ENCODE measurements at places on chromosomes 5 and 9.

DNA sequence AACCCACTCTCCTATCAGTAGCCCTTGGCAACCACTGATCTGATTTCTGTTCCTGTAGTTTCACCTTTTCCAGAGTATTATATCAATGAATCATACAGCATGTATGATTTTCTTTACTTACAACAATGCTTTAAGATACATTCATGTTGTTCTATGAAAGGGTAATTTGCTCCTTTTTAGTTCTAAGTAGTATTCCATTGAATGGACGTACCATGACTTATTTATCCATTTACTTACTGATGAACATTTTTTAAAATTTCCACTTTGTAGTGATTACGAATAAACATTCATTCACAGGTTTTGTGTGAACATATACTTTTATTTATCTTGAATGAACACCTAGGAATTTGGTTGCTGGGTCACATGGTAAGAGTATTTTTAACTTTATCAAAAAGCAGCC, 620.8 kb downstream of the HTR1A start:
- DNase-seq, result no peak

DNA sequence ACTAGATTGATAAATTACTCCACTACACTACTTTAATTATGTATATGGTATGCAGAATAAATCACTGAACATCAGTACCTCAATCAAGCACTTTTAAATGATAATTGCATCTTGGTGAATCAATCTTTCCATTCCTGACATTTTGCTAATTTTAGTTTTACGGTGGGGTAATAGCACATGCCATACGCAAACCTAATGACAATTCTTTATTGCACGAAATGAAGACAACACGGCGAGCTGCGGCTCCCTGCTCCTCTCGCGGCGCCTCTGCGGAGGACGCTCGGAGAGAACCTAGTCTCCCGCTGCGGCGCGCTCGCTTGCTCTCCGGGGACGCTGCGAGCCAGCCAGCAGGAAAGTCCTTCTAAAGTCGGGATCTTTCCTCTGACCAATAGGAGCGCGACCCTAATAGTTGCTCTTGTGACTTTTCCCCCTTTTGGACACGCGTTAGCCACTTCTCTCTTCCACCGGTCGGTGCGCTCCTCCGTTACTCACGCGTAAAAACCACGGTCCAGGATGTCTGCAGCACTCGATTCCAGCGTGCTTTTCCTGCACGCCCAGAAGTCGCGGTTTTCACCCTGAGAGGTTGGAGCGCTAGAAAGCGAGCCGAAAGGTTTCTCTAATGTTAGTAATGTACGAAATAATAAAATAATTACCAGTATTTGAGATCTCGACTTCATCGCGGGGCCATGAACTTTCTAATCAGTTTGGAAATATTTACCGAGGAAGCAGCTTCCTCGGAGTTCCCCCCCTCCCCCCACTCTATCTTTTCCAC, 1.0 kb upstream of the MEF2C start:
- no peak for DNase-seq

DNA sequence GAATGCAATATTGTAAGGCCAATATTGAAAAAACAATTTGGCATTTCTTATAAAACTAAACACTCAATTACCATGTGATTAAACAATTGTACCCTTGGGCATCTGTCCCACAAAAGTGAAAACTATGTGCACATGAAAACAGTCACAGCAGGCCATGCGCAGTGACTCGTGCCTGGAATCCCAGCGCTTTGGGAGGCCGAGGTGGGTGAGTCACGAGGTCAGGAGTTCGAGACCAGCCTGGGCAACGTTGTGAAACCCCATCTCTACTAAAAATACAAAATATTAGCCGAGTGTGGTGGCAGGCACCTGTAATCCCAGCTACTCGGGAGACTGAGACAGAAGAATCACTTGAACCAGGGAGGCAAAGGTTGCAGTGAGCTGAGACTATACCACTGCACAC, 343.7 kb downstream of the DMRTA1 start:
- DNase-seq, result no peak

GRCh38 chr5:82374637-82375036, 96.5 kb upstream of the RPS23 start:
- no peak for DNase-seq

DNA sequence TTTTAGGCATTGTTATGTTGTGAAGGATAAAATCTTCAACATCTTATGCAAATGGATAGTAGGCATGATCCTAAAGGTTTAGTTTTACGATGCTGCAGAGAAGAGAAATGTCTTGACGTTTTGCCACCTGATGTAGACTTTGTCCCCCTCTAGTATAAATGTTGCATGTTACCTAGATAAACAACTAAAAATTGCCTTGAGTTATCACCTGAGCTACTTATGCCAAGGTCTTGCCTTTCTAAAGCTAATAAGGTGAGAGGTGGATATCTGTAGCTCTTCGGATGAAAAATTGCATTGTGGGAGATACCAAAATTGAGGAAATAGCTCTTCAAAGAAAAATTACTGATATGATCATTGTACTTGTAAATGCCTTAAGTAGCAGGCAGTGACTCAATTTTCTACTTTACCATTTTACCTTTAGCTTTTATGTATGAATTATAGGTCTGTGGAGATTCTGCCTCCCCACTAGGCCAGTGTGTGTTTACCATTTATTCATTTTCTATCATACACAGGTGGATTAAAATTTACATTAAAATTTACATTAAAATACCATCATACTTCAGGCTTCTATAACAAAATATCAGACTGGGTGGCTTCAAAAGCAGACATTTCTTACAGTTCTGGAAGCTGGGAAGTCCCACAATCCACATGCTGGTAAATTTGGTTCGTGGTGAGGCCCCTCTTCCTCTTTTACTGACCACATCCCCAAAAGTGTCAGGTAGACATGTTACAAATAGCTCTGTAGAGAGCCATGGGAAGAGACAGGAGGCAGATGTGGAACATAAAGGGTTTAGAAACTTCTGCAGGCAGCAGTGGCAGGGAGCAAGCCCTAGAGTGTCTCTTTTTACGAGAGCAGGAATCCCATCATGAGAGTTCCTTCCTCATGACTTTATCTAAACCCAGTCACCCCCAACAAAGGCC, 100.7 kb upstream of the ERBIN start:
- no peak for DNase-seq

GRCh38 chr9:17847908-17848307, 269.0 kb downstream of the SH3GL2 start:
- DNase-seq, result no peak

DNA sequence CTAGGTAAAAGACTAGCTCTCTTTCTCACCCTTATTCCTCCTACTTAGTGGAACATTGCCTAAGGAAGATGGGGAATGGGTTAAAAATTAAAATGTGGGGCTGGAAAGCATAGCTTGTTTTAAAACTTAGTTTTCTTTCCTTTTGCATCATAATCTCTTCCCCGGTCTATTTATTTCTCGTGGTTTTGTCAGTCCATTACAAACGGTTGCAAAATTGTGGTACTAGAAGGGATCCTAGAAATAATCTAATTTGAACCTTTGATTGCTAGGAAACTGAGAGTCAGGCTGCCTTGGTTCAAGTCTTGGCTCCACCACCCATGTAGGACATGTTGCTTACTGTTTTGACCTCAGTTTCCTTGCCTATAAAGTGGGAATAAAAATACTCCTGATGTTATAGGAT, 1.3 kb downstream of the IL31RA start:
- DNase-seq, result no peak

DNA sequence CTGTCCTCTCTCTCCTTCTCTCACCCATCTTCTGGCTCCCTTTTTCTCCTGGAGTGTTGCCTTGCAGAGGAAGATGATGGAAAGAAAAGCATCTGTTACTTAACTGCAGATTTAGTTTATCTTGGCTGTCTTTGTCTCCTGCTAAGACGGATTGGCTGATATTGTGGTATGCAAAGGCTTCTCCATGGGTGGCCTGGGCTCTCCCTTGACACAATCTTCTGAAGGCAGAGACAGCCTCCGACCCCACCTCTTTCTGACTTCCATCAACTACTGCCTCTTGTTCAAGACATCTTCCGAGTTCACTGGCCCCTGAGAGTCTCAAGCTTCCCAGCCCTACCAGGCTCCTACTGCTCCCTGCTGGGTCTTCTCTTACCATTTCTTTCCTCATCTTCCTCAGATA, 403.7 kb downstream of the LRRC70 start:
- no peak for DNase-seq

DNA sequence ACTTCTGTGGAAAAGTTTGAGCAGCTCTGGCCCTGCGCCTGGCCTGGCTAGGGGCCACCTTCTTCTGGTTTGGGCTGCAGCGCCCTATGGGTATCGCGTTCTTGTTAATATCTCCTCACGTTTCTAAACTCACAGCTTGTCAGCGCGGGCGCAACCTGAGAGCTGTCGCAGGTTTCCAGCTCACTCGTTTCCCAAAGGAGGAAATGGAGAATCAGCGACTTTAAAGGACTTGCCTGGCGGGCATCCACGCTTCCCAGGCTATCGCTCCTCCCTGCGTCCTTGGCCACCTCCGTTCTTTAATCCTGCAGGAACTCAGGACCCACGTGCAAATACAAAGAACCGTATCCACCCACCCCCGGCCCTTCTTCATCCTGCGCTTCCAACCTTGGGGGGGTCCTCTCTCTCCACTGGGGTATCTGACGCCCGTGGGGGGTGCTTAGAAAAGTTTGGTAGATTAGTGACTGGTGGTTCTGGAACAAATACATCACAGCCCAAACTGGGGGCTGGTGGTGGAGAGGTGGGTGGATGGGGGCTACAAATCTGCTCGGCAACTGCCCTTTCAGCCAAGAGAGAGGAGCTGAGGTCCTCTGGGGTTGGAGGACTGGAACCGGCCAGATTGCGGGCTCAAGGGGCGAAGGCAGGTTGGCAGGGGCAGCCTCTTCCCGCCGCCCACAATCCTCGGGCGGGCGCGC, 578 bp upstream of the PSAT1 start:
- no peak for DNase-seq

- DNase-seq, result peak; percentile 13
These were observed 35.4 kb downstream of the UBE2R2 start for GRCh38 chr9:33852216-33852826.

DNA sequence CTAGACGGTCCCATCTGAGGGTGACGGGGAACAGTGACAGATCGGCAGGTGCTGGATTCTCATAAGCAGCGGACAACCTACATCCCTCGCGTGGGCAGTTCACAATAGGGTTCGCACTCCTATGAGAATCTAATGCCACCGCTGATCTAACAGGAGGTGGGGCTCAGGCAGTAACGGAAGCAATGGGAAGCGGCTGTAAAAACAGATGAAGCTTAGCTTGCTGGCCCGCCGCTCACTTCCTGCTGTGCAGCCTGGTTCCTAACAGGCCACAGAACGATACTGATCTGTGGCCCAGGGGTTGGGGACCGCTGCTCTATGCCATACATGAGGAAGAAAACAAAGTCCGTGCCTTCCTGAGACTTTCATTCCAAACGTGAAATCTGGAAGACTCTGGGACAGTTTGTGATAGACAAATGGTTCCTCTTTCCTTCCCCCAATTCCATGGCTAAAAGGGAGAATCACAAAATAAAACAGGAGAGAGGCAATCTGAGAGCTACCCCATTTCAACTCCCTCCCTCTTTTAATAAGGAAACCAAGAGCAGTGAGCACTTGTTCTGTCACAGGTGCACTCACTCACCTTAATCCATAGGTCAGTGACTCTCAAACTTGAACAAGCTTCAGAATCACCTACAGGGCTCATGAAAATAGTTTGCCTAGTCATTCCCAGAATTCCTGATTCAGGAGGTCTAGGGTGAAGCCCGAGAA, 12.1 kb downstream of the PDCL start:
- DNase-seq, result no peak

DNA sequence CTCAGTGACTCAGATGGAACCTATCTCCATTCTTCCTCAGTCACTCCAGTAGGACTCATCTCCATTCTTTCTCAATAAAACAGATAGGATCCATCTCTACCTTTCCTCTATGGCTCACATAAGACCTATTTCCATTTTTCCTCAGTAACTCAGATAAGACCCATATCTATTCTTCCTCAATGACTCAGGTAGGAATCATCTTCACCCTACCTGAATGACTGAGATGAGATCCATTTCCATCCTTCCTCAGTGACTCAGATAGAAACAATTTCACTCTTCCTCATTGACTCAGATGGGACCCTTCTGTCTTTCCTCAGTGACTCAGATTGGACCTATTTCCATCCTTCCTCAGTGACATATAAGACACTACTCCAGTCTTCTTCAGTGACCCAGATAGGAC, 165.1 kb downstream of the FBXO4 start:
- DNase-seq, result no peak

GRCh38 chr5:127133071-127133470, 59.8 kb upstream of the C5orf63 start:
- no peak for DNase-seq

GRCh38 chr5:133453831-133454230, 158.5 kb downstream of the FSTL4 start:
- no peak for DNase-seq

DNA sequence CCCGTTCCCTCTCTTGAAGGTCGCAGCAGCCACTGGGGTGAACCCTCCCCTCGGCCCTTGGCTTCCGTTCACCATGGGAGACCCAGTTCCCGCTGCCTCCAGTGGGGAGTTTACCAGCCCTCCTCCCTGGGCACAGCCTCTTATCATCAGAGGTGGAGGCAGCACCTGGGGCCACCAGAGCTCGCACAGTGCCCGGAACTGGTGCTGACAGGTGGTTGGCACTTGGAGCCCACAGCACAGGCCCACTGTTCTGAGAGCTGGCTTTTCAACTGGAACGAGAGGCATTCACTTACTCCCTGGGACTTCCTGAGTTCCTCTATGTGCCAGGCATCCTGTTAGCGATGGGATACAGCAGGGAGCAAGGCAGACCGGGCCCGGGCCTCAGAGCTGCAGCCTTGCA, 106.8 kb upstream of the FCN2 start:
- DNase-seq, result no peak

- DNase-seq, result no peak
These were observed 161.4 kb upstream of the ITGA1 start for GRCh38 chr5:52626312-52626711.

DNA sequence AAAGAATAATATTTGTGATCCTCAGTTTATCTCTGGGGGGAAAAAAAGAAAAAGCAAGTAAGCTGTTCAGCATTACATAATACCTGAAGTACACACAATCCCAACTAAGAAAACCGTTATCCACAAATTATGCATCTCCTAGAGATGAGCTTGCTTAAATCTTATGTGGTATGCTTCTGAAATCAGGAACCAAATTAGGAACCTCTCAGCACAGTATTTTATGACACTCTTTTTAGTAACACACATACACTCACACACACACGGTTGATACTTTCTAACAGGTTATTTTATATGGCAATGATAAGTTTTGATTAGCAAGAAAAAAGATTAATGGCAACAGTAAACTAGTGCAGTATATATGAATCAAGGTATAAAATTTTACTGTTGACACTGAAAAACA, 1.2 kb upstream of the ZNF510 start:
- DNase-seq, result no peak

- DNase-seq, result no peak
These were observed 4.0 kb upstream of the FOXB2 start for GRCh38 chr9:77015327-77016048.

DNA sequence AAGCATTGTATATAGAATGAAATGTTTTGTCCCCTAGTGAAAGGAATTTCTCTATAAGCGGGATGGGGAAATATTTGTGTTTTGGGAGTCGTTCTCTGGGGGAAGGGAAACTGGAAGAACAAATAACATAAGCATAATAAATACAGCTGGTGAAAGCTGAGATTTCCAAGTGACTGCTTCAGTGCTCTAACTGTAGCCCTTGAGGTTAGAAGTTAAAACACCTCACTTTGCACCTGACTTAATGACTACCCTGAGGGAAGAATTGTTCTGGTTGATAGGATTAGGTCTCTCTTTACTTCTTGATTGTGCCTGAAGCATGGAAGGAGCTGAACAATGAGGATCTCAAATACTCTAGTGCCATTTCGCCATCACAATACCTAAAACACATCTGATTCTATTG, 307.4 kb downstream of the MAN2A1 start:
- no peak for DNase-seq
